ENCODE measurements at places on chromosomes 5 and 9.

DNA sequence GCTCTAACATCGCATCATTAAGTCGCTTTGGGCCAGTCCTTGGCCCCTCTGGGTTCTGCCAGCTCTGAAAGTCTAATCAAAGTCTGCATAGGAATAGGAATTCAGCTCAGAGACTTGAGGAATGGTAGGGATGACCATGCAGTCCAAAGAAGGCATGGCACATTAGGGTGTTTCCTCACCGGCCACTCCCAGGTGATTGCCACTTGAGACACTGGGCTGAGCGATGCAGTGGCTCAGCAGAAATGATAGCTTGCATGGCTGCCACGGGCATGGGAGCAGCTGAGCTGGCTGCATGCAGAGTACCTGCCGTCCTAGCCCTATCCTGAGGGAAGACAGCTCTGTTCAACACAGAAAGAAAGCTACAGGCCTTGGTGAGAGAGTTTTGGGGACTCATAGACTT lies 28.8 kb downstream of the AFAP1L1 start:
- no peak for DNase-seq

DNA sequence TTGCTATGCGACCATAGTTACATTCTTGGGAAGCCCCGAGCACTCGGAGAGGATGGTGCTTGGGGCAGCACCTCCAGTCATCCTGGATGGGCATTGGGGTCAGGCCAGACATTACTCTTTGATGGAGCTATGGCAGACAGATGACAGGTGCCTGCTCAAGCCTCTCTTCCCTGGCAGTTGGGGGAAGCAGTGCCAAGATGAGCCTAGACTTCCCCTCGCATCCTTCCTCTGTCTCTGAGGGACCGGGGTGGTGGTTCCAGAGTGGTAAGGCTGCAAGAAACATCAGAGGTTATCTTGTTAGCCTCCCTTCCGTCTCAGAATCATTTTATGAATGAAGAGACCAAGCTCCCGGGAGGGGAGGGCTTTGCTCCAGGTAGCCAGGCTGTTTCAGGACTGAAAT lies 2.8 kb upstream of the HMCN2 start:
- no peak for DNase-seq

DNA sequence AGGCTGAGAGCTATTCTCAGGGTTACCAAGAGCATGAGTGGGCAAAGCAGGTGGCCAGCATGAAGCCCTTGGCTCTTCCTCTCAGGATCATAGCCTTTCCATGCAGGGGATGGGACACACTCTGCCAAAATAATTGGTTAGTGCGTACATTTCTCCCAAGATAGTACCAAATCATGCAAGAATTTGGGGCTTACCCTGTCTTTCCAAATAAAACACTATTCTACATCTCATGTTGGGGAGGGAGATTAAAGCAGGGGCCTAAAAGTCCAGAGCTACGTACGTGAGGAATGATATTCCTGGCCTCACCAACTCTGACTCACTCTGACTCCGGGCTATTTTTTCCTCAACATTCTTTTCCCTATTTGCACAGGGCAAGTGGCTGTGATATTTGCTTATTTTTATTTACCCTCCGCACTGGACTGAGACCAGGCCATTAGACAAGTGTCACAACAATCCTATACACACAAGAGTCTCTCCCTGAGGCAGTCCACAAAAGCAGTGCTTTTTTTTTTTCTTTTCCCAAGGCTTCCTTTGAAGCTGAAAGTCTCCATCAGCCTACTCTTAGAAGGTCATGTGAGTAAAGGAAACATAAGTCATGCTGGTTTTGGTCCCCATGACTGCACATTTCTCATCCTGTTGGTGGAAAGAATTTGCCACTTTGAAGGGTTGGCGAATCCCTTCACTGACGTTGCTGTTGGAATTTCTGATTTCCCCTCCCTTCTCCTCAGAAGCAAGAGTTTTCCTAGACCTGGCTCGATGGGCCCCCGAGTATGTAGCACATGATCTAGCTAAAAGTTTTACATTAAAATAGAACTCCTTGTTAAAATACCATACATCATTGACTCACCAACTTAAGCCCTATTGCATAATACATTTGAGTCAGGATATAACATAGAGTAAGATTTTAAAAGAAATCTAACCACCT lies 40.0 kb downstream of the TMEM252 start:
- DNase-seq, result no peak

- no peak for DNase-seq
Measured at GRCh38 chr9:14080959-14081542, 232.9 kb downstream of the NFIB start.

DNA sequence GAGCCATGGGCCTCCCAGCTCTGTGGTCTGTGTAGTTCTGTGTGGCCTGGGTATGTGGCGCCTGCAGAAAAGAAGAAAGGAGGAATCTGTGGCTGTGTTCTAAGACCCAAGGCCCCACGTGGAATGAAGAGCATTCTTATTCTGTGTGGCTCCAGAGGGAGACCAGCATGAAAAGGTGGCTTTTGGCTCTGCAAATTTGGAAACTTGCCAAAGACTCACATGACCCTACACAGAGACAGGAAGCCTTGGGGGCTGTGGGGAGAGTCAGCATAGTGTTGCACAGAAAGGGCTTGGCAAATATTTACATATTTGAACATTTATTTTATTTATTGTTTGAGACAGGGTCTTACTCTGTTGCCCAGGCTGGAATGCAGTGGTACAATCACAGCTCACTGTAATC lies 193.3 kb downstream of the TMEM38B start:
- no peak for DNase-seq

- DNase-seq, result no peak
Measured at GRCh38 chr9:91481972-91482371, 58.3 kb upstream of the NFIL3 start.

- peak; percentile 39 for DNase-seq
Measured at GRCh38 chr9:71783120-71783523, 14.8 kb upstream of the CEMIP2 start.

GRCh38 chr5:180519098-180519497 lies 24.9 kb downstream of the CNOT6 start:
- DNase-seq, result no peak

- DNase-seq, result no peak
Measured at GRCh38 chr9:128390813-128391711, 19.9 kb downstream of the URM1 start.

Data from NAMALWA (cell line).